ENCODE measurements at places on chromosomes 1 and 21.

DNA sequence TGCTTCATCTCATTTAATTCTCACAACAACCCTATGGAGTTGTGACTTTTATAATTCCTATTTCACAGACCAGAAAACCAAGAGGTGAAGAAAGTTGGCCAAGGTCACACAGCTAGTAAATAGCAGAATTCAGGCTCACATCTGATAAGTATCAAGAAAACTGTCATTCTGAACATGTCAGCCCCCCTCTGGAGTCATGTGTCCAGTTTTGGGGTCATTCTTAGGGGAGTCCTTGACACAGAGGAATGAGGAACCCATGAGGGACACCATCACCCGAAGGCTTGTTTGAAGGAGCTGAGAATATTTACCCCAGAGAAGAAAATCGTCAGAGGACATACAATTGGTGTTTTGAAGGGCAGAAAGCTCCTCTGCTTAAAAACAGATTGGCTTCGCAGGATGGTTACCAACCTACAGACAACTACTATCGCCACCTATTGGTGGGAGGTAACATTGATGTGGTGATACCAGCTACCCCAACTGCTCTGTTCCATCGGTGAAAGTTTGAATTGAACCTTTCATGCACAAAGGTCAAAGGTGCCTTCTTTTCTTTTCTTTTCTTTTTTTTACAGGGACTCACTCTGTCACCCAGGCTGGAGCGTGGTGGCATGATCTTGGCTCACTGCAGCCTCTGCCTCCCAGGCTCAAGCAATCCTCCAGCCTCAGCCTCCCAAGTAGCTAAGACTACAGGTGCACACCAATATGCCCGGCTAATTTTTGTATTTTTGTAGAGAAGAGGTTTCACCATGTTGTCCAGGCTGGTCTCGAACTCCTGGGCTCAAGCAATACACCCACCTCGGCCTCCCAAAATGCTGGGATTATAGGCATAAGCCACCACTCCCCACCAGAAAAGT lies 31.3 kb downstream of the NCMAP start:
- DNase-seq: peak; percentile 65

- DNase-seq: peak; percentile 38
Observed at GRCh38 chr1:56576880-56577405, 2.4 kb downstream of the PLPP3 start.

DNA sequence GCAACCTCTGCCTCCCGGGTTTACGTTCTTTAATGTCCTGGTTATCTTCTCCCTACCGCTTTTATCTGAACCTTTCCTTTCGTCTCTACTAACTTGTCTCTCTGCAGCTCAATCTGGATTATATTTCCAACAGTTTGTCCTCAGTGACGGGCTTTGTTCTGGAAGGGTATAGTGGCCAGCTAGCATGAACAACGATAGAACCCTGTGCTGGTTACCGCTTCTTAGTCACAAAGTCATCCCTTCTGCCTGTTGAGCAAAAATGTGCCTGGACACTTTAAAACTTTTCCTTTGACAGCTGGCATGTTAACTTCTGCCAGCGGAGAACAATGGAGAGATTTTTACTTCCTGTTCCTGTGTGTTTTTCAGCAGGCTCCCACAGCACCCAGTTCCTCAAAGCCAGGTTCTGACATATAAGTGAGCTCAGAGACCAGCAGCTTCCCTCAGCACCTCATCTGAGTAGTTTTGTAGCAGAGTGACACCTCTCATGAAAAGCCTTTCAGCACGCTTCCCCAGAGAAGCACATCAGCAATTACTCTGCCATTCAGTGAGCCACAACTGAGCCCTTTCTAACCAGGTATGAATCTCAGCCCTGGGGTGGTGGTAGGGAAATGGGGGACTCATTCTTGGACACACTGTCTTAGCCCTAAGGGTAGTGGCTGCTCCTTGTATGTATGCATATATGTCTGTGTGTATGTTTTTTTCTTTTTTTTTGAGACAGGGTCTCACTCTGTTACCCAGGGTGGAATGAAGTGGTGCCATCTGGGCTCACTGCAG lies 23.6 kb upstream of the CCDC17 start:
- DNase-seq: no peak

DNA sequence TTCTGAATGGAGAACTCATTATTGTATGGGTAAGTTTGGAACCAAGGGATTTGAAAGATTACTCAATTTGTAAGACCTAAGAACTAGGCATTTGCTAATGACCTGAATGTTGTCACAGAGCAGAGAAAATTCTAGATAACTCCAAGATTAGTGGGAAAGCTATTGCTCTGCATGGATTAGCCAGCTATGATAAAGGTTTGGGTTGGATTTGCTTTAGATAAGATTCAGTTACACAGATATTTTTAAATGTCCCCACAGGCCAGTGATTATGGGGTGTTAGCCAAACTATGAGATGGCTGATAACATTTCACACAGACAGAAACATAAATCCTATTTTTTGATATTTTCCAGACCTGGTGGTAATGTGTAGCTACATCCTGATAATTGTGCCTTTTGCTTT lies 88.2 kb downstream of the NTPCR start:
- no peak for DNase-seq

DNA sequence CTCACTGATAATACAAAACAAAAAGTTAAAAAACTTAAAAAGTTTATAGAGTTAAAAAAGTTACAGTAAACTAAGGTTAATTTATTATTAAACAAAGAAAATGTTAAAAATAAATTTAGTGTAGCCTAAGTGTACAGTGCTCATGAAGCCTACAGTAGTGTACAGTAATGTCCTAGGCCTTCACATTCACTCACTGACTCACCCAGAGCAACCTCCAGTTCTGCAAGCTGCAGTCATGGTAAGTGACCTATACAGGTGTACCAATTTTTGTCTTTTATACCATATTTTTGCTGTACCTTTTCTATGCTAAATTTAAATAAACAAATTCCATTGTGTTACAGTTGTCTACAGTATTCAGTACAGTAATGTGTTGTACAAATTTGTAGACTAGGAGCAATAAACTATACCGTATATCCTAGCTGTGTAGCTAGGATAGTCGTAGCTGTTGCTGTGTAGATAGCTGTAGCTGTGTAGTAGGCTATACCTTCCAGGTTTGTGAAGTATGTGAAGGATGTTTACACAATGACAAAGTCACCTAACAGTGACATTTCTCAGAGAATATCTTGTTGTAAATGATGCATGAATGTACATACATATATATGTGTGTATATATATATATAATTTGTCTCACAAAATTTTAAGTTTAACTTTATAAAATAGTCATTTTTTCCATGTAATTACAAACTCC lies 140.2 kb downstream of the TGFB2 start:
- DNase-seq: no peak

DNA sequence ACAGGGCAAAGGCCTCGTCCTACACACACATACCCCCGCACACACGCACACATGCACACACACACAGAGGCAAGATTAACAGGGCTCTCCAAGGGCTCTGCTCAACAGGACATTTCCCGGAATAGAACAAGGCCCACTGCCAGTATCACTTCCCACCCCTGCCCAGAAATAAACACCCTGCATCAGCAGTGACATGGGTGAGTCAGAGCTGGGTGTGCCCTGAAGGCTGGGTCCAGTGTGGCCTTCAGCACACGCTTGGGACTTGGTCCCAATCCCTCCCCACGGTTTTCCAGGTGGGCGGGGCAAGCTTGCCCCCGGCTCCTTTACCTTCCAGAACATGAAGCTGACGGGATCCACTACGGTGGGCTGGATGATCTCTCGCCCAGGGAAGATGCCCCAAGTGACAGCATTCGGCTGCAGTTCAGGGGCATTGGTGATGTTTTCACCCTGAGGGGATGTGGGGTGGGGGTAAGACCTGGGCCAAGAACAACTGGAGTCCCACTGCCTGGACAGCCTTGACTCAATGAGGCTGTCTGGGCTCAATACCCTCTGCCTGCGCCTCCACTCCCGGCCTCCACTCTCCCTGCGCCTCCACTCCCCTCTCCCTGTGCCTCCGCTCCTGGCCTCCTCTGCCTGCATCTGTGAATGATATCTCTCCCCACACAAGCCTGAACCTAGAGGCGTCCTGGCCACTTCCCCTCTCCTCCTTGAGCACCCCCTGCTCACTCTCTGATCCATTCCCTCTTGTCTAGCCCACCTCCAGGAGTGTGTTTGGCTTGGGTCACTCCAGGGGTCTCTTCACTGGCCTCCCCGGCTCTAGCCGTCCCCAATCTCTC lies 14.7 kb downstream of the MTHFR start:
- no peak for DNase-seq

GRCh38 chr1:180183426-180183825 lies 28.8 kb downstream of the QSOX1 start:
- DNase-seq: no peak

DNA sequence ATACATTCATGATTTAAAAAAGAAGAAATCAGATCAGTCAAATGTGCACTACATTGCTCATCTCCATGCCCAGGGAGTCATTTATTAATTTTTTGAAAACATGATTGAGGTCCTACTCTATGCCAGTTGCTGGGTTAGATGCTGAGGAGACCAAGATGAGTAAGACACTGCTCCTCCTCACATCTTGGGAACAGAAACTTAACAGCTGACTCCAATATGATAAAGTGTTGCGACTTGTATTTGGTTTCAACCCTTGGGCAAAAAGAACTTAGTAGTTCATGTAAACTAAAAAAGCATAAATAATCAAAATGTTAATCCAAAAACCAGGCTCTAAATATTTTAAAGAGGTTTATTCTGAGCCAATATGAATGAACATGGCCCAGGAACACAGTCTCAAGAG lies 56.9 kb downstream of the OPTC start:
- no peak for DNase-seq

GRCh38 chr21:44012474-44013379 lies 618 bp downstream of the TRAPPC10 start:
- DNase-seq: peak; percentile 56

- no peak for DNase-seq
Observed at GRCh38 chr1:239262538-239262937, 123.8 kb upstream of the CHRM3 start.
